ENCODE measurements at places on chromosomes 4 and X.

DNA sequence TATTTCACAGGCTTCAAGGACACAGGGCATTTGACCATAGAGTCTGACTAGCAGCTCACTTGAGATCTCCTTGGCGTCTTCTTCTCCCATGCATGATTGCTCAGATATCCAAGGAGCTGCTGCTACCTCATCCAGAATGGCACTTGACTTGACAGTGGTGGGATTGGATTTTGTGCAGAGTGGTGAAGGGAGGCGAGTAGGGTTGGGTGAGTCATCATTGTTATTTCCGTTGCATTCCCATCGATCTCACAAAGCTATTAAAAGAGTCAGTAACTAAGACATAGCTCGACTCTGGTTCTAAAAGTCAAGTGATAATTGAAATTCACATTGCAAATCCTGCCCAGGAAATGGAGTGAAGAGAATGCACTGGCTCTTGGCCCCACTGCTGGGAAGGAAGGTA, 27.7 kb downstream of the NHSL2 start:
- no peak for DNase-seq

DNA sequence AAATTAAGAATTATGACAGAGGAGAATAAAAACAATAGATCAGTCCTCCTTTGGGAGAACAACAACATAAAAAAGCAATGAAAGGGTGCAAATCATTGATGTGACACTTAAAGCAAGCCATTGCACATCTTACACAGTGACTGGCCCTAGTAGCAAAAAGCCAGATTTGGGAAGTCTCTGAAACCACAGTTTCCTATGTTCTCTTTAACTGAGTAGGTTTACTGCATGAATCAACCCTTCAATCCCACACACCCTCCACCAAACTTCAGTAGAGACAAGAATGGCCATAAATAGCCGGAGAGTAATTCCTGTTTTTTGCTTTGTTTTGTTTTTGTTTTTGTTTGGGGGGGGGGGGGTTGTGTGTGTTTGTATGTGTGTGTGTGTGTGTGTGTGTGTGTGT, 180.8 kb downstream of the VEGFC start:
- DNase-seq = no peak

- DNase-seq = peak; percentile 73
Measured at GRCh38 chr4:5996641-5997040, 21.6 kb downstream of the C4orf50 start.

- DNase-seq = no peak
Measured at GRCh38 chrX:15098505-15098904, 171.4 kb downstream of the ASB9 start.

GRCh38 chr4:150136036-150136435, 57.8 kb downstream of the DCLK2 start:
- DNase-seq = no peak

DNA sequence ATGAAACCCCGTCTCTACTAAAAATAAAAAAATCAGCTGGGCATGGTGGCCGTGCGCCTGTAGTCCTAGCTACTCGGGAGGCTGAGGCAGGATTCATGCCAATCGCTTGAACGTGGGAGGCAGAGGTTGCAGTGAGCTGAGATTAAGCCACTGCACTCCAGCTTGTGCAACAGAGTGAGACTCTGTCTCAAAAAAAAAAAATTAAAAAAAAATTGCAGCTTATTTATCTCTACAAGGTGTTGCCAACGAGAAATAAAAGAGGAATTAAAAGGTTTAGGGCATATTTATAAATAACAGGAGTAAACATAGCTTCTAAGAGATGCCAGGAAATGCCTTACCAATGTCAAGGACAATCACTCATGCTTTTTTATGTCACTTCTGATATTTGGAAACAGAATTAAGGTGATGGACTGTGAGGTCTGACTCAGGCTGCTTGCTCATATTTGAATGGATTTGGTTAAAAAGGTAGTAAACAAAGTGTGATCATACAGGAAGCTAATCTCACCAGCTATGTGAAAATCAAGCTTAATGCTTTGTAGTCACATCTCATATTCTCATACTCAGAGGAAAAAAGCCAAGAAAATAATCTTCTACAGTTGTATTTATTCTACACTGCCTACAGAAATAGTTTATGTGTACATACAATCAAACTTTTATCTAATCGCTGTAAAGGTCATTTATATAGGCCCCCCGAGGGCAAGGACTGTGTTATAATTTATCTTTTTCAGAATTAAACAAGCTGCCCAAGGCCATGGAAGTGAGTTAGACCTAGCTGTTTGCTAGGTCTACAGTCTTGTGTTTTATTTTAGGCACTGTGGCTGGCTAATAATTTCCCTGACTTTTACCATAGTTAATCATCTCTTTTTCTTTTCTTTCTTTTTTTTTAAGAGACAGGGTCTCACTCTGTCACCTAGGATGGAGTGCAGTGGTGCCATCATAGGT, 61.1 kb upstream of the RBMX start:
- DNase-seq = no peak

DNA sequence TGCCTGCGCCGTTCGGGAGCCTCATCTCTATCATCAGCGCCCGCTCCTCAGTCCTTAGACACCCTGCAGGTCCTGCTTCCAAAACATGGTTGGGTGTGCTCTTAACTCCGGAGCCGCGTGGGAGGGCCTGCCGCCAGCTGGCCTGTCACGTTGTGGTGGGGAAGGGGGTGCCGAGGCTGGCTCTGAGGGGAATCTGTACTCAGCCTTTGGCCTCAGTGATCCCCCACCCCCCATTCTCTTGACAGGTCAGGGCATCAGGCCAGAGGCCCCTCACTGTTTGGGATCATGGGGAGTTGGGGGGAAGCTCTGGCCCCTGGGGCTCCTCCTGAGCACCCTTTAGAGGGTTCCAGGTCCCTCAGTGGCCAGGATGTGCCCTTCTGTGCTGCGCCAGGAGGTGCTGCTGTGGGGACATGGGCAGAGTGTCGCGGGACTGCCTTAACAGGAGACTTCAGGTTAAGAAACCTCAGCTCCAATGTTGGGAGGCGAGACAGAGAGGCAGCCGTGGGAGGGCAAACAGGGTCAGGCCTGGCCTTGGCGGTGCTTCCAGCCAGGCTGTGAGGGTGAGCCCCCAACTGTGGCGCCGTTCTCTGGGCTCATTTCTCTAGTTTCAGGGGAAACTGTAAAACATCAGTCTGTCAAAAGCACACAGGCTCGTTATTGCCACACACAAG, 33.5 kb downstream of the TRMT44 start:
- no peak for DNase-seq

- peak; percentile 46 for DNase-seq
Measured at GRCh38 chrX:107675823-107676555, 47.7 kb downstream of the PRPS1 start.

DNA sequence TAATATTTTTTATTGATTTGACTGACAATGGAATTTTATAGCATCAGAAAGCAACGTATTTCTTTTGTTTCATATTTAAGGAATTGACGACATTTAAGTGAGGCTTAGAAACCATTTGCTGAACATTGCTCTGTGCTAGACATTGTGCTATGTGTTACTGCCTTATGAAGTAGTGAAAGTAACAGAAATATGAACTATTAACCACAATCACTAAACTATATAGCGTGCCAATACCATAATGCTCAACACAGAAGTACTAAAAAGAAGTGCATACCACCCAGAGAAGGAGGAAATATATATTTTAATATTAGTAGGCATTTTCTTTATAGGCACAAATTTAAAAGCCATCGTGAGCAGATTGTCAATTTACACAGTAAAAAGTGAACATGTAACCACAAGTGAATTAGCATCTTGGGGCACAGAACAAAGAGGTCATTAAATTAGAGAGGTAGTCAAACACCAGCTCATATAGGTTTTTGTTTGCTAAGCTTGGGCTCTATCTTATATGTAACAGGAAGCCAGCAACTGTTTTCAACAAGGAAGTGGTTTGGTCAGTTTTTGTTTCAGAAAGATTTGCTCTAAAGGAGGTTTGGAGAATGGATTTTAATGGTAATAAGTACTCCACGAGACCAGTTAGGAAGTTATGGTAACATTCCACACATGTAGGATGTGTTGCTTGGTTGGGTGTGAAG, 270.7 kb downstream of the GRXCR1 start:
- no peak for DNase-seq

DNA sequence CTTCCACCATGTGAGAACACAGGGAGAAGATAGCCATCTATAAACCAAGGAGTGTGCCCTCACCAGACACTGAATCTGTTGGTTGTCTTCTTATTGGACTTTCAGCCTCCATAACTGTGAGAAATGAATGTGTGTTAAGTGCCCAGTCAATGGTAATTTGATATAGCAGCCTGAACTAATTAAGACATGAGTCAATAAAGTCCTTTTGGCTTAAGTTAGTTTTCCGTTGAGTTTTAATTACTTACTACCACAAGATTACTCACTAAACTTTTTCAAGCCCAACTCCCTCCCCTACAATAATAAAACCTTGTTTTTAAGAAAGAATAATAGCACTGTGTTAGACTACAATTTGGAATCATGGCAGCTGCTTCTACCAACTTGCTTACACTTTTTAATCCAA, 324.2 kb downstream of the PCDH19 start:
- no peak for DNase-seq

GRCh38 chrX:106042296-106042695, 3.8 kb upstream of the SERPINA7 start:
- DNase-seq = no peak
